ENCODE measurements at places on chromosomes 4 and X.

DNA sequence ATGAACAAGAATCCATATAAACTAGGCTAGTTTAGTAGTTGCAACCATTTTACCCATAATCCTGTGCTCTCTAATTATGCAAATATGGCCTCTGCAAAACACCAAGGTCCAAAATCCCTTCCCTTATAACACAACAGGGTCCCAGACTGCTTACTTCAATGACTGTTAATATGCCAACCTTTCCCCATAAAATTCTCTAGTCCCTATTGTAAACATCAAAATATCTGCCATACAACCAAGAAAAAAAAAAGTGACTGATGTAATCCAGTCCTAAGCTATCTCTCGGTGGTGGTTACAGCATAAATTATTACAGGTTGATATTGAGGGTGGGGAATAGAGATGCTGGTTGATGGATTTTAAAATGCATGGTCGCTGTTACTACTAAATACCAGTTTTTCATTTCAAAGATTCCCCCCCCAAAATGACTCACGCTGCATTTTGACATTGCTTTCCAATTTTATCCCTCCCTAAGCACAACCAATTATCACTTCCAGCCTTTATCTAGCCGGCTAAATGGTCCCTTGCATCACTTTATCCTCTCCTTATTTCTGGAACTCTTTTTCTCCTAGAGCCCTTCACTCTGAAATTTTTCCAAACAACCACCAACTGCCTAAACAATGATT, 44.8 kb downstream of the TSPAN5 start:
- no peak for DNase-seq

GRCh38 chr4:126396121-126396520, 1081.4 kb downstream of the FAT4 start:
- no peak for DNase-seq

DNA sequence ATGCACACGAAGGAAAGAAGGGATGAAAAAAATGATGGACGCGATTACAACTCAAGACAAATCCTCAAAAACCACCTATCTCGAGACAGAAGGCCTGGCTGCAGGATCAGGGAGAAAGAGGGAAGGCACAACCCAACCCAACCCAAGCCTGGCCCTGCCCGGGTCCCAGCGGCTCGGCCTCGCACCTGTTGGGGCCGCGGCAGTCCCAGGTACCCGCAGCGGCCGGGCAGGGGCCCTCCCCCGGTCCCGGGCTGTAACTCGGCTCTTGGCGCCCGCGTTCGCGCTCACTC, 464 bp downstream of the RASGEF1B start:
- DNase-seq = no peak

GRCh38 chrX:1453395-1453783, 680 bp upstream of the ASMTL start:
- DNase-seq = no peak
